H4 (cell line): ENCODE measurements at places on chromosomes 6 and 20. TPM values are rescaled to one million over a fixed set of nuclear protein-coding genes. Genes with fewer than 3 reads are reported as not detected.

GUCA1A gene
- not detected in 2 replicates for total RNA-seq

WDR46 gene
- total RNA-seq: 89.0 and 99.5 TPM in 2 replicates

- no peak for DNase-seq
These were observed 313.2 kb downstream of the HDGFL1 start for GRCh38 chr6:22882581-22882980.

OOEP gene
- not detected in 2 replicates for total RNA-seq

DNA sequence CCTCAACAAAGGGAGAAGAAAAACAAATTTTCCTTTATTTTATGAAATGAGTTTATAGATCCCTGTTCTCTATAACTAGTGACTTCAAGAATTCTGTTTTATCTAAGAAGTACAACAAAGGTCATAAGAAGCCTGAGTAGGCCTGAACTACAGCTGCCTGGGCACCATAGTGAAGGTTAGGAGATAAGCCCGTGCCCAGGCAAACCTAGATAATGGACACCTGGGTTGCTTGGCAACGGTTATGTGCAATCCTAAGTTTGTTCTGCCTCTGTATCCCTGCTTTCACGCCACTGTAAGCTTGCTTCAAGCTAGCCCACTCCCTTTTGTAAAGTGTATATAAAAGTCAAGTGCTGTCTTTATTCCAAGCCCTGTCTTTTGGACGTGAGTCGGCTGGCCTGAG, 23.2 kb downstream of the SCGN start:
- DNase-seq: no peak

DNA sequence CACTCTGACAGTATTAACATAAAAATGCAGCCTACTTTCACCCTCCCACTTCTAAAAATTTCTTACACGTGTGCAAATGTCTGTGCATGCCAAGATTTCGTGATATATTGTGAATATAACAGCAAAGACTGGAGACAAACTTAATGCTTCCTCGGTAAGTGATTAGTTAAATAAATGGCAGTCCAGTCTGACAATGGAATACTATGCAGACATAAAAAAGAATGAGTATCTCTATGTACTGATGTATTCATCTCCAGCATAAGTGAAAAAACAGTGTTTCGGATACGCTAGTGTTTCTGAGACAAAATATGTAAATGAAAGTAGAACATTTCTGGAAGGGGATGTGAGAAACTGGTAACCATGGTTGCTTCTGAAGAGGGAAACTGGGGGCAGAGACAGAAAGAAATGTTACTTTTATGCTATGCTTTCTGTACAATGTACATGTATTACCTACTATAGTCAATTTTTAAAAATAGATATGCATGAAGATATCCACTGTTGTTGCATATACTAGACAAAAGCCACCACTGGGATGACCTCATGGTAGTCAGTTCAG, 7.0 kb downstream of the SLC22A23 start:
- no peak for DNase-seq

DNA sequence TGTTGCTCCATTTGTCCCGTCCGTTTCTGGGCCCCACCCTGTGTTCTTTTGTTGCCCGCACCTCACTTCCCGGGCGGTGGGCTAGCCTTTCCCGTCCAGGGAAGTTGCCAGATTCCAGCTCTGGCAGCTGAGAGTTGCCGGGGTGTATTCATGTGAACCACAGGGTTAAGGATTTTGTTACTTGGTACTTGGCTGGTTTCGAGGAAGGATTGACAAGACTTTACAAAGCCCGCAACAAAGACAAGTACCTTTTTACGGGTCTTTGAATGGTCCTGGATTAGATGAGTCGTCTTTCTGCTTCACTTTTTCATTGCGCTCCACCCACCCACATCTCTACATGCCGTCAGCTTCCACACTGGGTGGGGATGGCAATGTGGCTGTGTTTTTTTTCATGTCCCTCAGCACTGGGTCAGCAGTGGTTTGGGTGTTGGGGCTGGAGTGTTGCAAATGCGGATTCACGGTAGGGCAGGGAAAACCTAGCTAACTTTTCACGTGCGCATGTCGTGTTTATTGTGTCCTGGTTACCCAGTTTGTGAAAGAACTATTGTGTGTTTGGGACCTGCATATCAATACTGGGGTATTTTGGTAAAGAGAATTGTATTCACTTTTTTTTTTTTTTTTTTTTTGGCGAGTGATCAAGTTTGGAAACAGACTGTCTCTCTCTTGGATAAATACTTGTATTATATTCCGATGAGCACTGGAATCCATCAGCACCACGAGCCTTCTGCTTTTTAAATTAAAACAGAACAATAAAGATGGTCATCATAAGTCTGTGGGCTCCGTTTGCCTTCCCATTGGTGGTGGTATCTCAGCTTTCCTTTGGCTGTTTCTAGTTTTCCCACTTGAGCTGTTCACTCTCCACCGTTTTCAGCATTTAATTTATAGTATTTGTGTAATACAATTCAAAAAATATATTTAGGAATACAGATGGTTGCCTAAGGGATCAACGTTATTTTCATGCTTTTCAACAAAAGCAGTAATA, 1.2 kb downstream of the DUSP22 start:
- no peak for DNase-seq

MOXD1 gene
- 2.4 and 11.1 TPM in 2 replicates for total RNA-seq

GRCh38 chr6:132023490-132023889, 72.3 kb upstream of the CCN2 start:
- no peak for DNase-seq

DNA sequence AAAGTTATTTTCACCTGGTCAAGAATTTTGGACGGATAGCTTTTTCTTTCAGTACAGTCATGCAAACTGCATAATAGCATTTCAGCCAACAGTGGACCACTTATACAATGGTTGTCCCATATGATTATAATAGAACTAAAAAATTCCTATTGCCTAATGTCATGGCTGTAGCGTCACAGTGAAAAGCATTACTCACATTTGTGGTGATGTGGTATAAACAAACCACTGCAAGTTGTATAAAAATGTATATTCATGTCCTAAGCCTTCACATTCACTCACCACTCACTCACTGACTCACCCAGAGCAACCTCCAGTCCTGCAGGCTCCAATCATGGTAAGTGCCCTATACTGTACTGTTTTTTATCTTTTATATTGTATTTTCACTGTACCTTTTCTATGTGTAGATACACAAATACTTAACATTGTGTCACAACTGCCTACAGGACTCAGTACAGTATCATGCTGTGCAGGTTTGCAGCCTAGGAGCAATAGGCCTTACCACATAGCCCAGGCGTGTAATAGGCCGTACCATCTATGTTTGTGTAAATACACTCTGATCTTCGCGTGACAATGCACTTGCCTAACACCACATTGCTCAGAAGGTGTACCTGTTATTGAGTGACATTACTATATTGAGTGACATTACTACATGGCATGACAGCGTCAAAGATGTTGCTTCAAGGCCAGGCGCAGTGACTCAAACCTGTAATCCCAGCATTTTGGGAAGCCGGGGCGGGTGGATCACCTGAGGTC, 17.9 kb downstream of the ABHD12 start:
- peak; percentile 90 for DNase-seq

DNA sequence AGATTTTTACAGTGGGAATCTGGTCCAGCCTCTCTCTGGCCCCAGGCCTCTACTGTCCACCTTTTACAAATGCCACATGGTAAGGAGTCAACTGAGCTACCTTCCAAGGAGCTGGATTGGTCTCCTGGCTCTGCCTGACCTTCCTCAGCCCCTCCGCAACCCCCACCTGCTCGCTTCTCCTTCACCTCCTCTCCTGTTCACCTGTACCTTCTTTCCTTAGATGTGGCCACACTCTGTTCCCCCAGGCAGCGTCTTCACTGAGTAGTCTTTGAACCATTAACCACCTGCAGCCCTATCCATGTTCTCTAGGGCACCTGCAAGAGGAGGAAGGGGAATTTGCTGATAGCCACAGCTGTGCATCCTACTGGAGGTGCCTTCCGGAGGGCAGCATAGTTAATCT, 55.3 kb upstream of the DDR1 start:
- DNase-seq: no peak

DNA sequence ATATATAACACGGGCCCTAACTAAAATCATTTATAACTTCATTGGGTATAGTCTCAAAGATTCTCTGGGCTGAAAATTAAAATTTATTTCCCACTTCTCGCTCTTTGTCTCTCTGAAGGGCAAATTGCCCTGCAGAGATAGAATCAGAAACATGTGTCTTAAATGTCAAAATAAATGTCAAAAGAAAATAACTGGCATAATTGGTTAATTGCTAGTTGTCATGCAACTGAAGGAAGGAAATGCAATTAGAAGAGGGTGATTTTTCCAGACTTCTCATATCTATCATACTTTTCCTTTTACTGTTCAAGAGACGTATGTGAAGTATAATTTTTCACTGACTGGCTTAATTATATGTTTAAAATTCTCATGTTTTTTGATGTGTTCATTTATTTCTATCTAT, 80.3 kb upstream of the HMGCLL1 start:
- no peak for DNase-seq

LTA gene
- total RNA-seq: not detected in 2 replicates

GRCh38 chr20:6029538-6029937, 24.3 kb downstream of the LRRN4 start:
- DNase-seq: no peak

DNA sequence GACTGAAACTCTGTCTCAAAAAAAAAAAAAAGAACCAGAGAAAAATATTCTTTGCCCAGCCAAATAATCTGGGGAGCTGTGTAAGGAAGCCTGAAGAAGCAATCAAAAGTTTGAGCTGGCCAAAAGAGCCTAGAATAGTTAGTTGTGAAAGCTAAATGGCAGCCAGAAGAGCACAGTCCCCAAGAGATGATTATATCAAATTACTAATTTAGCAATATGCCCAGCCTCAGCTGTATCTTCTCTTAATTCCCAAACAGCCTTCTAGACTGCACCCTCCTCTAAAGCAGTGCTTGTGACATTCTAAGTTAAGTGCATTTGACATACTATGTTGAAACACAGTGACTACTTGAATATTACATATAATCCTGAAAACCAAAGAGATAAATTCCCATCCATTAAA, 38.9 kb downstream of the CDK19 start:
- DNase-seq: no peak

MED23 gene
- 8.0 and 13.6 TPM in 2 replicates for total RNA-seq

DNA sequence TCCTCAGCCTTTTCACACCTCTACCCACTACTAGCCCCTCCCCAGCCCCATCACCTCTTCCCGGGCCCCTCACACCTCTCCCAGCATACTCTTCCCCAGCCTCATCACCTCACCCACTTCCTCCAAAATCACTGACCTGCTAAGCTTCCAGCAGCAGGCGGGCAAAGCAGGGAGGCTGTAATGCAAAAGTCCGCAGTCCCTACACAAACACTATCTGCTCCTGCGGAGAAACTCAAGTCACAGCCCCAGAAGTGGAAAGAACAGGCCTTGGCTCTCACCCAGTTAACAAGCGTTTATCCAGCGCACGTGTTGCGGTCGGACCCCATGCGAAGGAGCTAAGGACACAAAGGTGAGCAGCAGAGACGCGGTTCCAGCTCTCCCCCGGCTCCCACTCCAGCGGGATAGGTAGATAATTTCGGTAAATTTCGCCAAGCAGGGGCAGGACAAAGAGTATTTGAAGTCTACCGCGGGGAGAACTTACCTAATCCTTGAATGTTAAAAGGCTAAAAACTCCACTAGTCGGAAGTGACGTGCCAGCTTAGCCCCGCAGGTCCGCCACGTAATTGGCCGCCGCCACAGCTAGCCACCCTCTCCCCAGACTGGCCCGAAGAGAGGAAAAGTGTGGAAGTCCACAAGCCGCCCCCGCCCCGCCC, 728 bp upstream of the TRIM39 start:
- DNase-seq: peak; percentile 73

- DNase-seq: no peak
These were observed 1.5 kb downstream of the TTPAL start for GRCh38 chr20:44477151-44477550.

ADGRF5 gene
- not detected in 2 replicates for total RNA-seq

- DNase-seq: peak; percentile 98
These were observed 7.2 kb downstream of the ADGRF1 start for GRCh38 chr6:47034926-47035325.

TMEM170B gene
- 0.95 and 1.3 TPM in 2 replicates for total RNA-seq

- DNase-seq: no peak
These were observed 18.2 kb upstream of the SRC start for GRCh38 chr20:37327748-37328147.

DNA sequence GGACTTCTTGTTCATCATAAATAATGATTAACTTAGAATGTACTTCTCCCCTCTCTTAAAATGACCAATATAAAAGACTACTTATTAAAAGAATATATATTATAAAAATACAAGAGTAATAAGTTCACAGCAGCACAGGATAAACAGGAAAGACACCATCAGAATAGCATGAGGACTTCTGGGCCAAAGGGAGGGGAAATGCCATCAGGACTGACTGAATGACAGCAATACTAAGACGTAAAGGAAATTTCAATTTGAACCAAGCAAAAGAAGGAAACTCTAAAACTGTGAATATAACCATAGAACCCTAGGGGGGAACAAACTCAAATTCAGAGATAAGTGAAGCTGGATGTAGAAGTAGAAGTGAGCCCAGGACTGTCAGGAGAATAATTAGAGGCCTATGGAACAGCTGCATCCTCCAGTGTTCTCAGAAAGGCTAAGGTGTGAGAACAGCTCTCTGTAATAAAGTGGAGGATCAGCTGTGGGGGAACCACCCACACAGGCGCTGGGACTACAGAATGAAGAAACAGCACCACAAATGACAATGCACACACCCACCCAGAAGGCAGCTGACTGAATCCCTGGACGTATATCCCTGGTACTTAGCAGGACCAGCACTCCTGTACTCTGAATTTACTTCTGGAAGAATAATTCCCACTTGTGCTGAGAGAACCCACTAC, 37.8 kb downstream of the ZHX3 start:
- DNase-seq: no peak

GRCh38 chr6:119713903-119714302, 364.3 kb upstream of the MAN1A1 start:
- DNase-seq: no peak

- DNase-seq: no peak
These were observed 11.0 kb downstream of the LY86 start for GRCh38 chr6:6599468-6599873.

DNA sequence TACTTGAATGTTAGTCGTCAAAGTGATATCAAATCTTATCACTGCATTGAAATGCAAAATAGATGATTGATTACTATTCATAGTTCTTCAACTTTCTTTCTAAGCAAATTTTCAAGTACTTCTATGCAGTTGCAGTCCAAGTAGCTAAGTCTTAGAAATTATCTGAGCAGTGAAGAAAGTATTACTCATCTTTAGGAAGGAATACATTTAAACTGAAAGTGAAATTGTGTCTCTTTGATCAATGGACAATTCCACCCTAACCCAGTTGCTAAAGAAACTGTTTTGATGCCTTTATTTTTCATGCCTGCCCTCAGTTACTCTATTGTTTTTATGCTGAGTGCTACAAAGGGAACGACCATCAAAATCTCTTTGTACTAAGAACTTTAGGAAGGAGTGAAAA, 337.4 kb downstream of the GRIK2 start:
- DNase-seq: no peak

WFDC10B gene
- total RNA-seq: not detected in 2 replicates

DNA sequence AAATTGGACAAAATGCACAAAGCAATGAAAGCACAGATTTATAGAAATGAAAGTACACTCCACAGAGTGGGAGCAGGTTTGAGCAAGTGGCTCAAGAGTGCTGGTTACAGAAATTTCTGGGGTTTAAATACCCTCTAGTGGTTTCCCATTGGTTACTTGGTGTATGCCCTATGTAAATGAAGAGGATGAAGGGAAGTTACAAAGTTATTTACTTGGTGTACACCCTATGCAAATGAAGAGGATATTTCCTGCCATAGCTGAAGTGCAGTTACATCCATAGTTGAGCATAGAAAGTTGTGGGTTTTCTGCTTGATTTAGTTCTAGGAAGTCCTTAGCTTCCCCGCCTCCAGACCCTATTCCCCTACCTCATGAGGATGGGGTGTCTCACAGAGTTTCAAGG, 22.7 kb downstream of the BCAS1 start:
- no peak for DNase-seq

GRCh38 chr20:3818155-3819151, 1.9 kb upstream of the AP5S1 start:
- DNase-seq: peak; percentile 80
